ENCODE measurements at places on chromosomes 16 and 17.

DNA sequence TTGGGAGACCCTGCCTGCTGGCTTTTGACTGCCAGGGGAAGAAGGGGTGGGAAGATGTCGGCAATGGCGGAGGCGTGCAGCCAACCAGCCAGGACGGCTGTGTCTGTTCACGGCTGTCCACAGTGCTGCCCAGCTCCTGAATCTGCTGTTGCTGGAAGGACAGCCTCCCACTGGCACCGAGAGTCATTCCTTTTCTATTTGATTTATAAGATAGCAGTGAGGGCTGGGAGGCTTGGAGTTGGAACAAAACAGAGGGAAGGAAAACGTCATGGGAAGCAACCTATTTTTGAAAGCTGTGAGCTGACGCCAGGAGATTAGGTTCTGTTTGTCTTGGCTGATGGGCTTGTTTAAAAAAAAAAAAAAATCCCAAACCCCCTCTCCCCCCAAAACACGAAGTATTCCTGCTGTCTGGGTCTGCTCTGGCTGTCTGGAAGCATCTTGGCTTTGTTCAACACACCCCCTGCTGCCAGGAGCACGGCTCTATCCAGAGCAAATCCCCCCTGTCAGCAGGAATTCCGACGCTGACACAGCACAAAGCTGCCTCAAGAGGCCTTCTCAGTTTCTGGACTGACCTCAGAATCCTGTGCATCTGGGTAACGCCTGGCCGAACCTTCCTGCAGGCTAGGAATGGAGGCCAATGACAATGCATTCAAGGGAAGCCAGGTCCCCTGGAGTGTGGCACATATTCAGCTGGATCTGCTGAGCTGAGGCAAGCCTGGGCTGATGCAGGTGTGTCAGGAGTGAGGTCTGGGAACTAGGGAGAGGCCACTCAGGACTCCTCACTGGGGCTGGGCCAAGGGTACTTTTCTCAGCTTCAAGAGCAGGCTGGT is 41.0 kb upstream of the SREBF1 start:
- peak; percentile 73 for DNase-seq

GRCh38 chr17:12992676-12993075 is 25.2 kb downstream of the ELAC2 start:
- no peak for DNase-seq

DNA sequence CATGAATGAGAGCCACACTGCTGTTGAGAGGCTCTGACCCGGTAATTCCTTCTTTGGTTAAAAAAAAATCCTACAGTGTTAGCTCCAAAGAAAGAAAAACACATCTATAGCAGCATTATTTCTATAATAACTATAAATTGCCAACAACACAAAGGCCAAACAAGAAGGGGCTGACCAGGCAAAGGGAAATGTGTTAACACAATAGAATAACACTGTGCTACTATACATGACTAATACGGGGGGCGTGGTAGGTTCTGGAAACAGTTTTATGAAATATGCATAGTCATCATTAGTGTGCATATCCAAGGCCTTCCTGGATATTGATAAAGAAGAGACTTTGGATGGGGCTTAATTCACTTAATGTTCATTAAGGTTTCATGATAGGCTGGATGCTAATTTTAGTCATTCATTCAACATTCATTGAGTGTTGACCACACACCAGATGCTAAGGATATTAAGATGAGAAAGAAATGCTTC is 50.0 kb upstream of the CCL1 start:
- DNase-seq = no peak

DNA sequence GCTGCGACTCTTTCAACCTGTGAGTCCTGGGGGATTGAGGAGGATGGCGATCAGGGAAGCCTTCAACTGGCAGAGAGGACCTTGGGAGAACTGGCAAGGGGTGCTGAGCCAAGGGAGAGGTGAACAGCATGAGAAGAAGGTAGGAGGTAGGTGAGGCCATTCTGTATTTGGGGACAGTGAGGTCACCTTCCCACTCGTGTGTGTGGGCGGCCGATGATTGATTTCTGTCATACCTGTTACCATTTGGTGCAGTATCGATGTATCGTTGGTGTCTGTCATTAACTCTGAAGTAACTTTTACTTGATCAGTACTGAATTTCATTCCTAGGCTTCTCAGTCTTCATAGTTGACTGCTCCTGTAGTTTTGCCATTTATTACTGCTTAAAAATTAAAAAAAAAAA is 3.8 kb downstream of the ARSG start:
- DNase-seq = no peak

- no peak for DNase-seq
These were observed 102.4 kb downstream of the SNX11 start for GRCh38 chr17:48209973-48210372.

DNA sequence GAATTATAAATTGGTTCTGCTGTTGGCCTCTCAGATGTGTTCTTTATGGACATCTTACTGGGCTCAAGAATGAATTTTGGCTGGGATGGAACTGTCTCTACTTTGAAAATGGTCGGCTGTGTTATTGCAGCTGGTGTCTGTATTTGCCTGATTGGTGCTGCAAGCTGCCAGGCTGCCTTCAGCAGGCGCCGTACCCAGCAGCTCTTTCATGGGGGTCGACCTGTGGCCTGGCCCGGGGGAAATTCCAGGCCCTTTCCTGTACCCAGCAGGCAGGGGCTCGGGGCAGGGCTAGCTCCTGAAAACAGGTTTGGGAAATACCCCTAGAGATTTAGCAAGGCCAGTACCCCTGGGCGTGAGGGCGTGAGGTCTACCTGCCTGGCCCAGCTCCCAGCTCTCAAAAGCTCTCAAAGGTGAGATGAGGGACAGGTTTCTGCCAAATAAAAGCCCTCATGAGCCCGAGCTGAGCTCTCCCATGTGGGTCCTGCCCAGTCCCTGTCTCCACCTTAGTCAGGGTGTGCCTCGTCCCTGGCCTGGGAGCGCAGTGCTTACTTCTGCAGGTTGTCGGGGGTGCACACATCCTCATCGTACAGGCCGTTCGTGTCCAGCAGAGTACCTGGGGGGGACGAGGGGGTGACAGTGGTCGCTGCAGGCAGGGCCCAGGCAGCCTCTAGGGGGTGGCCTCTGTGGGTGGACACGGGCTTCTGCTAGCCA is 52.3 kb downstream of the PRMT7 start:
- DNase-seq = no peak

- no peak for DNase-seq
These were observed 1.2 kb downstream of the SIAH1 start for GRCh38 chr16:48383877-48384519.

DNA sequence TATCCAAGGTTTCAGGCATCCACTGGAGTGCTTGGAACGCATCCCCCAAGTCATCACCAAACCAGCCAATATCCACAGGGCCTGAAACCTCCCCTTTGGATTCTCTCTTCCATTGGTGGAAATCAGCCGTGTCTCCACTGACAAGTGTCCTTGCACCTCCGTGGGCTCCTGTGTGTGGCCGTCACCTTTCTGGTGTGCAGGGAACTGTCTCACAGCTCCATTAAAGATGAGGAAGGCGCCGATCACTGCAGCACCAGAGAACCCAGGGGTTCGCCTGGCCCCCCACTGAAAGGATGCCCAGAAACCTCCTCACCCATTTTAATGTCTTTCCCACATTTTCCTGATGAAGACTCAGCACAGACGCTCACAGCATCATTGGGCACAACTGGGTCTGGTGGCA is 17.8 kb upstream of the METRNL start:
- DNase-seq = no peak

GRCh38 chr16:47036201-47036600 is 62.7 kb upstream of the DNAJA2 start:
- DNase-seq = no peak

DNA sequence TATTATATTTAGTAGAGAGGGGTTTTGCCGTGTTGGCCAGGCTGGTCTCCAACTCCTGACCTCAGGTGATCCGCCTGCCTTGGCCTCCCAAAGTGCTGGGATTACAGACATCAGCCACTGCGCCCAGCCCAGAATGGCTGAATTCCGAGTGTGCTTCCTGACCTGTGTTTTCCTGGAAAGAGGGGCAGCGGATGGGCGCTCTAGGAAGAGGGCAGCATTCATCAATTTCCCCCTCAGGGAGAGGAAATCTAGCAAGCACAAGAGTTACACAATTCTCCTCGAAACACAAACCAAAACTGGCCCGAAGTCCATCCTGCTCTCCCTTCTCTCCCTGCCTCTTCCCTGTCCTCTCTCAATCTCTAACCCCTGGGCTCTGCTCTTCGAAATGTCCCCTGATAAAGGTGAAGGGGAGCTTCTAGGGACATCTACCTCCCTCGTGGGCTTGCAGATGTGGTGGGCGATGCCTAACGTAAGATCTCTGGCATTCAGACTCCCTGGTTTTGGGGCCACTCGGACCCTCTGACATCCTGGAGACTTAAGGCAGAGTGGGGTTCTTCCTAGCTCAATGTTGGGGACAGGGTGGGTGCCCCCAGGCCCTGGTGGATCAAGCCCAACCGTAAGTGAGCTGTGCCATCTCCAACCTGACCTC is 1.0 kb downstream of the IL27 start:
- DNase-seq = no peak

DNA sequence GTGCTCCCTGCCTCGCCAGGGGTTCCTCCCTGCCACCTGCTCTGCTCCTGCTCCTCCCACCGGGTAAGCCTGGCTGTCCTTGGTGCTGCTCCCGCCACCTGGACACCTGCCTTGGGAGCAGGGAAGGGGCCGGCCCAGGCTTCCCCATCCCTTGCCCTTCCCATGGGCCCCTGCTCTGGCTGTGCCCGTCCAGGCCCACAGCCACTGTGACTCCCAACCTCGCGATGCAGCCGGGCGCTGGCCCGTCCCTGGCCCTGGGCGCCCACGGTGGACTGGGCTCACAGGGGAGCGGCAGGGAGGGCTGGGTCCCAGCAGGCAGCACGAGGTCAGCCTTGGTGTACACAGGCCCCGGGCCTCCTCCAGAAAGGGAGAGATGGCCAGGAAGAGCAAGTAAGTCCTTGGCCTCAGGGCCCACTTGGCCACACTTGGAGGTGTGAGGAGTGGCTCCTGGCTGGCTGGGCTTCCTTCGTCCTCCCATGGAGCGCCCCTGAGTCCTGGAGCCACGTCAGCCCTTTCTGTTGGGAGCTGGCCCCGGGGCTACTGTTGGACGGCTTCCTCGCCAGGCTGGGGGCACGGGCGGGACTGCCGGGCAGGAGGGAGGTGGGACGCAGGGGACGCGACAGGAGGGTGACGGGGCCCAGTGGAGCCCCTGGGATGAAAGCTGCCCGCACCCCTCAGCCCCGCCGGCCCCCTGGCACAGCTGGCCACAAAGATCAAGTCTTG is 15.3 kb downstream of the ENGASE start:
- DNase-seq = no peak

DNA sequence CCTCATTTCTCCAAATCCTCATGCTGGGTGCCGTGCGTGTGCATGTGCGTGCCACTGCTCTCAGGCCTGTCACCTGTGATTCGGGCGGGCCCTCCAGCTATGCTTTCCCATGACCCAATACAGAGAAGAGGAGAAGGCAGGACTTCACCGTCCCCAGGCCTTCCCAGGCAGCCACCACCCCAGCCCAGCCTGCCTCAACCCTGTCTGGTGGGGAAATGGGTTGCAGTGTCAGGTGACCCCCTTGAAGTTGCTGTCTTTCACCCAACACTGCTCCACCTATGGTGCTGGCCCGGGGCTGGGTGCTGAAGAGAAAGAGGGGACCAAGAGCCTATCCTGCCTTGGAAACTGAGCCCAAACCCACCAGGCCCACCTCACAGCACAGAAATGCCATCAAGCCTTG is 94.7 kb downstream of the GOSR1 start:
- DNase-seq = no peak

DNA sequence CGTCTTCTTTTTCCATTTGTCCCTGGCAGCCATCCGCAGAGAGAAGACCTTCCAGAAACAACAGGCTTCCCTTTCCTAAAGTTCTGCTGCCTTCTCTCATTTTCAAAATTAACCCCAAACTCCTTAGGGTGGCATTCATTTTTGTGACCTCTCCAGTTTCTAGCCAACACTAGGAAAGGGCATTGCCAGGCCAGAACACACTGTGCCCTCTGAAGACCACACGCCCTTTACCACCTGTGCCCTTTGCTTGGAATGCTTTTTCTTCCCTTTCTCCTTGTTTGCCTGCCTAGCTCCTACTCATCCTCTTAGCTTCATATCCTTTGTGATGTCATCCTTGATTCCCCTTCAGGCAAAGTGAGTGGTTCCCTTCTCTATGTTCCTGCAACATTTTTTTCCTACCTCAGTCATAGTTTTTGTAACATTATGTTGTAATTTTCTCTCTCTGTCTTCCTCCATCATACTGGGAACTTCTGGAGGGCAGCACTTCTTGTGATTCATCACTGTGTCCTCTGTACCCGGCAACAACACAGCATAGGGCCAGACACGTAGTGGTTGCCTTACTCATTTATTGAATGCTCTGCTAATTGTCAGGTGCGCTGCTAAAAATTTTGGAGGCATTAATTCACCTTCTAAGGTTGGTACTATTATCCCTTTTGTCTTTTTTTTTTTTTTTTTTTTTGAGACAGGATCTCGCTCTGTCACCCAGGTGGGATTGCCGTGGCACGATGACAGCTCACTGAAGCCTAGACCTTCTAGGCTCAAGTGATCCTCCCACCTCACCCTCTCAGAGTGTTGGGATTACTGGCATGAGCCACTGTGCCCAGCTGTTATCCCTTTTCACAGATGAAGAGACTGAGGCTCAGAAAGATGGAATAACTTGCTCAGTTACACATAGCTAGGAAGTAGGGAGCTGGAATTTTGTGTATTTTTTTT is 1.0 kb downstream of the KAT8 start:
- no peak for DNase-seq

DNA sequence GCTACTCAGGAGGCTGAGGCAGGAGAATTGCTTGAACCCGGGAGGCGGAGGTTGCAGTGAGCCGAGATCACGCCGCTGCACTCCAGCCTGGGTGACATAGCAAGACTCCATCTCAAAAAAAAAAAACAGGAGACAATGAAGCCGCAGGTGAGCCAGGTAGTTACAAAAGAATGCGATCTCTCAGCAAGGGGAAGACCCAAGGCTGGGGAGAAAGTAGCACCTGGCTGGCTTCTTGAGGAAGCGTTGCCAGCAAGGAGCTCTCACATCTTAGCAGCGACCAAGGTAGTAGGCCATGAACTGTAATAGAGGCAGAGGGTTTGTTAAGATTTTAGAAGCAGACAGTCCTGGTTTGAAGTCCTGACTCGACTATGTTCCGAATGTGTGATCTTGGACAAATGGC is 175.0 kb downstream of the AIPL1 start:
- DNase-seq = no peak

DNA sequence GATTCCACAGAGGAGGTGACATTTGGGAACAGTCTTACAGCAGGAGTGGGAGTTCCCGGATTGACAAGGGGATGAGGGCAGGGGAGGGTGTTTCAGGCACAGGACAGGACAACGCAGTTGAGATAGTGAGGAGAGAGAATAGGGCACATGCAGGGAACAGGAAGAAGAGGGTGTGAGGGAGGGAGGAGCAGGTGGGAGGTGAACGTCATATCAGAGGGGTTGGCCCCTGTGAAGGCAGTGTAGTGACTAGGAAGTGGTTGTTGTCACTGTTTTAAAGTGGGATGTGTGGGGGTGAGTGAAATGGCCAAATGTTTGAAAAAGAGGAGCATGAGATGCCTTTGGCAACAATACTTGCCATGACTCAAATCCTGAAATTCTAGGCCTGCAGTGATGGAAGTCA is 12.2 kb downstream of the PRKCB start:
- no peak for DNase-seq

- no peak for DNase-seq
These were observed 5.1 kb downstream of the NUDT16L1 start for GRCh38 chr16:4698321-4699045.

GRCh38 chr17:82985973-82986372 is 93.4 kb upstream of the METRNL start:
- DNase-seq = no peak

GRCh38 chr17:63927464-63928171 is 4.5 kb downstream of the CD79B start:
- DNase-seq = no peak
